Stimulated activated CD8-positive, alpha-beta memory T cell treated with anti-CD3 and anti-CD28 coated beads, Interleukin-2, amount 100 ng/mL, for 1 hour (primary cell): ENCODE measurements at places on chromosomes 11 and 22.

- DNase-seq, result no peak
These were observed 65.6 kb upstream of the PTPRJ start for GRCh38 chr11:47914743-47915142.

DNA sequence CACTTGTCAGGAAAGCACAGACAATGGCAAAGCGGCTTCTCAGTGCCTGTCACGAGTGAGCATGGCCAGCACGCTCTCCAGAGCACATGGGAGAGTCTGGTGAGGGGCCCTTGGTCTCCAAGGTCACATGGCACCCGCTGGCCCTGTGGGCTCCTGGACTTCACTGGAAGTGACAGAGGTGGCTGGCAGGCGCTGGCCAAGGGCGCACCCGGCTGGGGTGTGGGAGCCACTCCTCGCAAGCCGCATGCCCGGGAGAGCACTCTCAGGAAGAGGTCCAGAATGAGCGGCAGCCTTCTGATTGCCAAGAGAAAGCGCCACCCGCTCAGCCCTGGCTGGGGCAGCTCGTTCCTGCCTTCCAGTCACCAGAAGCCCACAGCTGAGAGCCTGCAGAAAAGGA, 17.1 kb upstream of the MOB2 start:
- no peak for DNase-seq

DNA sequence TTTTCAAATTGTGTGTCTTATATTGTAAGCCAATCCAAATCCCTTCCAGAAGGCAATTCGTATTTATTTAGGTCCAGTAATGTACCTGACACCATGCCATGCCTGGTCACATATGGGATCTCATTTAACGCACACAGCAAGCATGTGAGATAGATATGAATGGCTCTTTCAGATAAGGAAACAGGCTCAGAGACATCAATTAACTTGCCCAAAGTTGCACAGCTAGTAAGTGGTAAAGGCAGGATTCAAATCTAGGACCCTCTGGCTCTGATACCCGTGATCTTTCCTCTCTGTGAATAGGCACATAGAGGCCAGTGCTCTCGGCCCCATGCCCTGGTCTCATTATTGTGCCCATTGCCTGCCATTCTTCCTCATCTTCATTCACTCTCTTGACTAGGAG, 34.3 kb downstream of the KCNJ4 start:
- no peak for DNase-seq

DNA sequence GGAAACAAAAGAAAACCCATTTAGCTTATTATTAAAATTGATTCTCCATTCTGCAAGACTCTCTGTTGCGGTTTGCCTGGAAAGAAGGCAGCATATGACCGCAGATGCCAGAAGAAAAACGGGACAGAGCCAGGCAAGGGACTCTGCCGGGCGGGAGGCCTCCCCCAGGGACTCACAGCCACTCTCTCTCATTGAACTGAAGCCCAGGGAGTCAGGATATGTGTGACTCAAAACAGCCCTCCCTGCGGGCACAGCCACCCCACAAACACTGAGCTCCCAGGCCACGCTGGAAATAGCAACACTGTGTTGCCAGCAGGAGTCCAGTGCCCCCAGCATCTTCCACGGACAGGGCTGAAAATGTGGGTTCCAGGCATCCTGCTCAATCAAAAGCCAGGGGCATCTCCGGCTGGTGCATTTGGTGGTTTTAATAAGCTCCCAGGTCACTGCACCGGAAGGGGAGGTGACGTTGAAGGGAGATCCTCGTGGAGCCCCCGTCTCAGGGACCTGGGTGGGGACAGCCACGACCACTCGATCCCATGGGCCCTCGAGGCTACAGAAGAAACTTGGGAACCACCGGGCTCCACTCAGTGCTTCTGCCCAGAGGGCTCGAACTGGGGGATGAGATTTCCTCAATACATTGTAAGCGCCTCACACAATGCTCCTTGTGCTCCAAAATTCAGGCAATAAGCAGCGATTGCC, 624.5 kb downstream of the TBC1D22A start:
- DNase-seq, result no peak

DNA sequence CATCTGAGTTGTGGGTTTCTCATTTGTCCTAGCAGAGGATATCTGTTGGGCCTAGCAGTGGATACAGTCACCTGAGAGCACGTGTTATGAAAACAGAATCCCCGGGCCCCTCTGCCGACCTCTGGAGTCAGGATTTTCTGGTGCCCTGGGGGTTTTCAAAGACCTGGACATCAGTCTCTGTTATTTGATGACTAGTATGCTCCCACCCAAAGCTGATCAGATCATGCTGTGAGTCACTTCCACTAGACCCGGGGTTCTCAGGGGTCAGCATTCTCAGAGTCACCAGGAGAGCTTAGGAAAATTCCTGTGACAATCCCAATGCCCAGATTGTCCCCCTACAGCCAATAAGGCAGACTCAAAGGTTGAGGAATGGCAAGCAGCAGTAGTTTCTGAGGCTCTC, 38.7 kb downstream of the KCNJ1 start:
- no peak for DNase-seq

DNA sequence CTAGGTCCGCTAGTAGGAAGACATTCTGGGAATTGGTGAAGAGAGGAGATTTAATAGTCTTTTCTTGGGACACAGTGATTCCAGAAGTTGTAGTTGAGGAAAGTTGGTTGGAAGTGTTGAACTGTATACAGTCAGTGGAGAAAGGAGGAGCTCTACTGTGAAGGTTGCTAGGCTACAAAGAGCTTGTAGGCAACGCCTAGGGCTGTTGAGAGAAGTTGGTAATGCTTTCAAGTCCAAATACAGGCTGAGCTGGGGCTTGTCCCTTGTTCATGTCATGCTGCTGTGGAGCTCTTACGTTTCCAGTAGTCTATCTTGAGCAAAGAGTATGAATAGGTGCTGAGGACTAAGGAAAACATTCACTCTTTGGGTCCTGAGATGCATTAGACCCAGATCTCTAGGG, 1.1 kb downstream of the TBCEL start:
- no peak for DNase-seq

DNA sequence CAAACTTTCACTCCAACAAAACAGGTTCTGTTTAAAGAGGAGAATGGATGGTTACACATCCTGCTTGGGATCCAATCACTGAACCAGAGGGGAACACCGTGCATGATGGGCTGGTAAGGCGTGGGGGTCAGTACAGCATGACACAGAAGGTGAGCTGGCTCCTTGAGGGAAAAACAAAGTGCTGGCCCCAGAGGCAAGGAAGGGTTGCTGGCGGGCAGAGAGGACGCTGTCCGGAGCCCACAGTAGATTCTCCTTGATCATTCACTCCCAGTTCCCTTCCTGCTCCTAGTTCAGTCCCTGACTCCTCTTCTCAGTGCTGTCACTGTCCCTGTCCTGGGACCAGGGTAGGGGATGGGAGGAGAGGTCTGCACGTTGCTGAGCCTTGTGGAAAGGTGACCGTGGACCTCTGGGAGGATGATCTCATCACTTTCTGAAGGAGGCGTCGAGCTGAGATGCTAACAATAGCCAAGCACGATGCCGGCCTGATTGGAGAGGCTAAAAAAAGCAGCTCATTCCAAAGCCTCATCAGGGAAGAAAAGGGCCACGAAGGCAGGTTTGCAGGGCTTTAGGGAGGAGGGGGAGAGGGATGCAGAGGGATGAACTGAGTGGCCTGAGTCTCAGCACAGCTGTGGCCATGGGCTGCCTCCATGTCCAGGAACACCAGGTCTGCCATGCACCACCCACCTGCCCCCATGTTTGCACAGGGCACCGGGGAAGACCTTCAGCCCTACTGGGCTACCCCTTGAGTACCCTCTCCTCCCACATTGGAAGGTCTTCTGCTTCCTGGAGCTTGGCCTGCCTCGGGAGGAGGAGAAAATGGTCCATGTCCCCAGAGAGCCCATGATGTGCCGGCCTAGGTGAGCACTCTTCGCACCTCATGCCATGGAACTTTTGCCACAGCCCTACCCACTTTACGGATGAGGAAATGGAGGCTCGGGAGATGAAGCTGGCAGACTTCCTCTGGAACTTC, 72.7 kb upstream of the RTL6 start:
- no peak for DNase-seq

DNA sequence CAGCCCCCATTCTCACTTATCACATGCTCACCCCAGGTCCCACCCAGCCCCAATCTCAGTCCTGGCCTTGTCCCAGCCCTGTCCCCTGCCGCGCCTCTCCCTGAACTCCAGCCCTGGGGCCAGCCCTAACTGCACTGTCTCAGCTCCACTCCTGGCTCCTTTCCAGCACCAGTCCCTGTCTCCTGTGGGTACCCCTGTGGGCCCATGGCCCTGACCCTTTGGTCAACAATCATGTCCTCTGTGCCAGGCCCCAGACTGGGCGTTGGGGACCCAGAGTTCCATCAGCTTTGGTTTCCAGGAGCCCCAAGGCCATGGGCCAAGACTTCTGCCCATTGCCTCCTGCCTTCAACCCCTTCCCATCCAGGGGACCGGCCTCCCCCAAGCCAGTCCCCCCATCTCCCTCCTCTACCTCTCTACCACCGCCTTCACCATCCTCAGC, 757 bp downstream of the SPI1 start:
- no peak for DNase-seq

GRCh38 chr11:130114726-130115125, 44.9 kb upstream of the ST14 start:
- DNase-seq, result no peak

DNA sequence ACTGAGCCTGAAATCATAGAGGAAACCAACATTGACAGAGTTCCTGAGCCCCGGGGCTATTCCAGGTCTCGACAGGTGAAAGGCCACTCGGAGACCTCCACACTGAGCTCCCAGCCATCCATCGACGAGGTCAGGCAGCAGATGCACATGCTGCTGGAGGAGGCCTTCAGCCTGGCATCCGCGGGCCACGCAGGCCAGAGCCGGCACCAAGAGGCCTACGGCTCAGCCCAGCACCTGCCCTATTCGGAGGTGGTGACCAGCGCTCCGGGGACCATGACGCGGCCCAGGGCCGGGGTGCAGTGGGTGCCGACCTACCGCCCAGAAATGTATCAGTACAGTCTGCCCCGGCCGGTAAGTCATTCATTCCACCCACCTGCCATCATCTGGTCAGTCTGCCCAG, 54.9 kb downstream of the C11orf91 start:
- no peak for DNase-seq

- no peak for DNase-seq
These were observed 962.3 kb downstream of the TBC1D22A start for GRCh38 chr22:47724751-47725150.

DNA sequence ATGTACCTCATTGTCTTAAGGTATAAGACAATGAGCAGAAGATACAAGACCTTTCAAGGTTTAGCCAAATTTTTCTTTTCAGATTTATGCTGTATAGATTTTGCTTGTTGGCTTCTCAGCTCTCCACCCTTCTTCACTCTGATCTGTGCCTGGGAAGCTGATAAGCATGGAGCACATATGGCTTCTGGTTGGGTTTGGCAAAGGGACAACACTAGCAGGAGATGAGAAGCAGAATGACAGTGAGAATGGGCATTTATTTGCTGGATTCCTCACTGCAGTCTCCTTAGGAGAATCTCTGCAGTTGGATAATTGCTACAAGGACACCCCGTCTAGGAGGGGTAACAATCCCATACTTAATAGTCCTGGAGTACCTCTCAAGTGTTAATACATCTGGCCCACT, 474.8 kb upstream of the CCDC90B start:
- DNase-seq, result no peak

DNA sequence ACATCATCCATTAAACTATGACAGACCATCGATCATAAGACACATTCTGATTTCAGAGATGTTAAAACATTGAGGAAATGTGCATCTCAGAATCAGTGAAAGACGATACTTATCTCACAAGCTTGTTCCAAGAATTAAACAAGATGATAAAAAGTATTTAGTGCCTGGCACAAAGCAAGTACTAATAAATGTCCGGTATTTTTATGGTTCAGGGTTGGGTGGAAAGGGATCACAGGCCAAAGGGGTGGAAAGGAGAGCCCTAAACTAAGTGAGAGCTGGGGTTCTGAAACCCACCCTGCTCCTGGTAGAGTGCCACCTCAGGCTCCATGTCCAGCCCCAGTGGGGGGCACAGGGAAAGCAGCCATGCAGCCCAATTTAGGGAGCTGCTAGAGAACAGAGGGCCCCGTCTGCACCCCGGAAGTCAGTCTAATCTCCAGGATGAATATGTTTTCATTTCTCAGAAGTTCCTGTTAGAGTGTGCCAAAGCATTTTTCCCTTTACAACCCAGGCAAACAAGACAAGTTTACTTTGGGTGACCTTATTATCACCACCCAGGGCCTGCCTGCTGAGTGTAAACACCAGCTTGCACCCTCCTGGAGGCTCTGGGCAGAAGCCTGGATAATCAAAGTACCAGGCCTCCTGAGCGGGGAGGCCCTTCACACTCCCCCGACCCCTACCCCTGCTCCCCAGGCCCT, 3.8 kb upstream of the CREB3L1 start:
- DNase-seq, result no peak

GRCh38 chr11:102240502-102240901, 76.8 kb upstream of the BIRC3 start:
- no peak for DNase-seq

GRCh38 chr11:12518606-12519385, 141.4 kb downstream of the PARVA start:
- DNase-seq, result no peak

- DNase-seq, result no peak
These were observed 81.6 kb upstream of the SEPTIN5 start for GRCh38 chr22:19632668-19633148.

GRCh38 chr11:124415356-124415923, 9.2 kb downstream of the OR8B4 start:
- no peak for DNase-seq

GRCh38 chr11:14953904-14954303, 18.2 kb downstream of the CALCA start:
- DNase-seq, result no peak

- DNase-seq, result no peak
These were observed 158.7 kb downstream of the ST3GAL4 start for GRCh38 chr11:126514061-126514693.

DNA sequence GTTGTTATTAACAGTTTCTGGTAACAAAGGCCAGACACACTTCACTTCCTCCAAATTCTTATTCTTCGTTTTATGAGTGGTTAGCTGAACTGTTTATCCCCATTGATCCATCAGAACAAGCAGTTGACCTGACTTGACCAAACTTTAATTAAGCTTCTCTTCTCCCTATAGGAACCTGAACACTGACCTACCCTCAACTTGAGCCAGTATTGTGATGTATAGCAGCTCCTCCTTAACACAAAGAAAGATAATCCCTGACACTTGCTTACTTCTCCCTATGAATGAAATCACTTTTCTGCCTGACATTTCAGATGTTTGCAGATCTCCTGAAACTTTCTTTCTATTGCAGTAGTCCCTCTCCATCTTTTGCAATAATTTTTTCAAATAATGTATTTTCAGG, 41.9 kb downstream of the ANO5 start:
- no peak for DNase-seq

- no peak for DNase-seq
These were observed 30.2 kb downstream of the C11orf91 start for GRCh38 chr11:33670250-33671011.
